ENCODE measurements at places on chromosomes 2 and 18. TPM values are rescaled to one million over a fixed set of nuclear protein-coding genes. Genes with fewer than 3 reads are reported as not detected.
A peak's percentile ranks its signal among the peaks of the same experiment; 100 is the strongest.

DNA sequence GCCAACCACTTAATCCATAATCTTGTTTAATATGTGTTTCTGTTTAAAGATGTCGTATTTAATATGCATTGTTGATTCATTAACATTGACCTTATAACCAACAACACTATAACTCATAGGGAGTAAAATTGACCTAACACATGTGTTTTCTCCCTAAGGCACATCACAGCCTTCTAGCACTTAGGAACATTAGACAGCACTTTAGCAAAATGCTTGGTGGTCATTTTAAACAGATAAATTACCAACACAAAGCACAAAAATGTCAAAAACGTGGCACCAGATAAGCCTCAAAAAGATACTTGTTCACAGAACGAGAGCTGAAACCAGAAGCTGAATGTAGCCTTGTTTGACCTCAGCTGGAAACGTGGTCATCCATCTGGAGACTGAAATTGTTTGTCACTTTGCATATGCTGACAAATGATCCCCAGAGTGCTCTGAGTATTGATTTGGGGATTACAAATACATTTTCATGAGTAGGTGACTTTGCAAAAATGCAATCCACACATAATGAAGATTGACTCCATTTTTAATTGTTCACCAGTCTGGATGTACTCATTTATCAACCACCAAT, 139.2 kb downstream of the CCDC102B start:
- H3K4me3 ChIP-seq: no peak overlapping the region
- H3K27me3 ChIP-seq: no peaks in the 10 kb centered on the region
- no peak for DNase-seq

KANSL1L gene
- 9.2 TPM for total RNA-seq

- peak; percentile 26 for DNase-seq
- H3K27ac ChIP-seq: no peak overlapping the region
- no peak overlapping the region for H3K4me3 ChIP-seq
Measured at GRCh38 chr2:119711352-119711751, 32.4 kb downstream of the TMEM177 start.

DNA sequence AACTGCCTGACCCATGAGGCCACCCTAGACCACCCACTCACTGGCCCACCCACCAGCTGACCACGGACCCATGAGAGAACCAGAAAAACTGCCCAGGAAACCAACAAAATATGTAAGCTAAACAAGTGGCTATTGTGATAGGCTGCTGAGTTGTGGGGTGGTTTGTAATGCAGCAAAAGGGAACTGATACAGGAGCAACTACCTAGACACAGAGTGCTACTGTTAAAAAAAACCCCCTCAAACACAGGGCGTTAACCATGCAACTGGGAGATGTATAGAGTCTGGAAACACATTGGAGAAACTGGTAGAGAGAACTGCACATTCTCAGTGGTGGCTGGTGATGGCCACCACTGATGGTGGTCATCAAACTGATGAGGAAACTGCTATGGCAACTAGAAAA, 206.3 kb upstream of the GYPC start:
- no peak overlapping the region for H3K4me3 ChIP-seq
- H3K27ac ChIP-seq: no peak overlapping the region
- no peaks in the 10 kb centered on the region for H3K36me3 ChIP-seq
- peaks cover 2% of the 10 kb centered on the region for H3K27me3 ChIP-seq

TUBA4B gene
- total RNA-seq: not detected

RASGRP3 gene
- 26.2 TPM for total RNA-seq

DNA sequence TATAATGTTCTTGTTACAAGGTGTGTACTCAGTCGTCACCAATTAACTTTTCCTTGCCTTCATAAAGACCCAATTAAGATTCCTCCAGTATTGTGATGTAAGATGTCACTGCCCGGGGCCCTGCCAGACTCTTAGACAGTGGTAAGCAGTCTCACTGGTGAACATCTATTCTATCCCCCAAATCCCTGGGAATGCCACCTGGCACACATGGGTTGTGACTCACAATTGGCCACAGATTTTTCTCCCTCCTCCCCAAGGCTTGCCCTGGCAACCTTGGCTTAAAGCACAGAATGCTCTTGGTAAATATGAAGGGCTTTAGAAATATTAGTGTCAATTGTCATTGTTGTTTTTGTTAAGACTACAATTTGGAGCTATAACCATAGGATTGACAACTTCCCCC, 287.9 kb downstream of the ETAA1 start:
- H3K4me1 ChIP-seq: peaks cover 16% of the 10 kb centered on the region
- no peak overlapping the region for H3K4me3 ChIP-seq
- no peaks in the 10 kb centered on the region for H3K36me3 ChIP-seq
- H3K27me3 ChIP-seq: no peaks in the 10 kb centered on the region
- DNase-seq: no peak

MC2R gene
- total RNA-seq: not detected

GRCh38 chr2:216791303-216791702, 68.6 kb downstream of the TNP1 start:
- no peak for DNase-seq
- H3K4me3 ChIP-seq: no peak overlapping the region
- H3K27ac ChIP-seq: no peak overlapping the region
- H3K27me3 ChIP-seq: peaks cover 4% of the 10 kb centered on the region

GRCh38 chr2:169862816-169863215, 35.6 kb downstream of the UBR3 start:
- no peaks in the 10 kb centered on the region for H3K27me3 ChIP-seq
- H3K4me1 ChIP-seq: peaks cover 40% of the 10 kb centered on the region
- H3K36me3 ChIP-seq: no peaks in the 10 kb centered on the region
- H3K27ac ChIP-seq: no peak overlapping the region
- DNase-seq: no peak

- peaks cover 4% of the 10 kb centered on the region for H3K36me3 ChIP-seq
- no peak overlapping the region for H3K27ac ChIP-seq
- no peak for DNase-seq
- peaks cover 37% of the 10 kb centered on the region for H3K4me1 ChIP-seq
- no peak overlapping the region for H3K4me3 ChIP-seq
Measured at GRCh38 chr2:190456833-190457232, 48.7 kb downstream of the MFSD6 start.

GRCh38 chr2:9803023-9803805, 40.1 kb upstream of the TAF1B start:
- H3K36me3 ChIP-seq: no peaks in the 10 kb centered on the region
- H3K27me3 ChIP-seq: no peaks in the 10 kb centered on the region
- H3K27ac ChIP-seq: no peak overlapping the region
- no peak for DNase-seq
- no peak overlapping the region for H3K4me3 ChIP-seq
- H3K4me1 ChIP-seq: peaks cover 23% of the 10 kb centered on the region

GRCh38 chr2:5164776-5165525, 527.2 kb upstream of the SOX11 start:
- H3K27ac ChIP-seq: no peak overlapping the region
- H3K36me3 ChIP-seq: no peaks in the 10 kb centered on the region
- no peaks in the 10 kb centered on the region for H3K27me3 ChIP-seq
- DNase-seq: no peak
- H3K4me1 ChIP-seq: no peaks in the 10 kb centered on the region

DNA sequence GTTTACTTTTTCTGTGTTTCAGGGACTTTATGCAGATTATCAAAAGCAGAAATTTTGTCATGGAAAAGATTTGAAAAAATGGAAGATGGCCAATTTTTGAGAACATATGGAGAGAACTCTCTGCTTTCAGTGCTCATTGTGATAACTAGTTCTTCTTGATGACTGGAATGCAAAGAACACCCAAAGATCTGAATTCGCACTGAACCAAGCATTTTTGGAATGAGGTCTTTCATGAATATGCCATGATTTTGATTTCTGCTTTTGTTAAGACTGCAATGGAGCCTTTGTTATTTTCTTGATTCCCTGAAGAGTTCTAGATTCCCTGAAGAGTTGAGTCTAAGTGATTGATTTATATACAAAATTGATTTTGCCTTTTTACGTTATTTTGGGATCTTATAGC, 124.1 kb downstream of the FMNL2 start:
- H3K4me3 ChIP-seq: no peak overlapping the region
- peaks cover 39% of the 10 kb centered on the region for H3K27me3 ChIP-seq
- no peak overlapping the region for H3K27ac ChIP-seq
- no peaks in the 10 kb centered on the region for H3K4me1 ChIP-seq

KCNG3 gene
- total RNA-seq: not detected

GRCh38 chr2:37892436-37893114, 32.5 kb upstream of the RMDN2 start:
- H3K27me3 ChIP-seq: no peaks in the 10 kb centered on the region
- no peaks in the 10 kb centered on the region for H3K36me3 ChIP-seq
- DNase-seq: no peak
- peaks cover 27% of the 10 kb centered on the region for H3K4me1 ChIP-seq
- peak overlapping the region; percentile 58 for H3K4me3 ChIP-seq

GRCh38 chr2:236675051-236675450, 105.4 kb downstream of the ACKR3 start:
- peaks cover 19% of the 10 kb centered on the region for H3K27me3 ChIP-seq
- DNase-seq: no peak
- H3K27ac ChIP-seq: no peak overlapping the region
- H3K4me1 ChIP-seq: no peaks in the 10 kb centered on the region
- H3K4me3 ChIP-seq: no peak overlapping the region
- H3K36me3 ChIP-seq: no peaks in the 10 kb centered on the region

RAB31 gene
- total RNA-seq: 6.9 TPM

CDKL4 gene
- total RNA-seq: not detected

DNA sequence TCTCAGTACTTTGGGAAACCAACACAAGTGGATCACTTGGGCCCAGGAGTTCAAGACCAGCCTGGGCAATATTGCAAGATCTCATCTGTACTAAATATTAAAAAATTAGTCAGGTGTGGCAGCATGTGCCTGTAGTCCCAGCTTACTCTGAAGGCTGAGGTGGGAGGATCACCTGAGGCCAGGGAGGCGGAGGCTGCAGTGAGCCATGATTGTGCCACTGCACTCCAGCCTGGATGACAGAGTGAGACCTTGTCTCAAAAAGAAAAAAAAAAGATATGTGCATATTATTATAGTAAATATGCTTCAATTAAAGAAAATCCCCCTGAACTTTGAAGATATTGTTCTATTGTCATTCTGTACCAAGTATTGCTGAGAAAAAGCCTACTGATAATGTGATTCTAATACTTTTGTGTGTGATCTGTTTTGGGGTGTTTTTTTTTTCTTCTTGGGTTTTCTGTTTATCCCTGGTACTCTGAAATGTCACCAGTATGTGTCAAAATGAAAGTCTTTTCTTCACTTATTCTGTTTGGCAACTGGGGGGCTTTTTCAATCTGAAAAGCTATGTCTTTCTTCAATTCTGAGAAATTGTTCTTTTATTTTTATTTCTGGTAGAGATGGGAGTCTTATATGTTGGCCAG, 13.2 kb downstream of the NEURL3 start:
- H3K4me1 ChIP-seq: peaks cover 33% of the 10 kb centered on the region
- peak overlapping the region; percentile 76 for H3K27ac ChIP-seq
- H3K36me3 ChIP-seq: peaks cover 17% of the 10 kb centered on the region

COX5B gene
- 133 TPM for total RNA-seq

DNA sequence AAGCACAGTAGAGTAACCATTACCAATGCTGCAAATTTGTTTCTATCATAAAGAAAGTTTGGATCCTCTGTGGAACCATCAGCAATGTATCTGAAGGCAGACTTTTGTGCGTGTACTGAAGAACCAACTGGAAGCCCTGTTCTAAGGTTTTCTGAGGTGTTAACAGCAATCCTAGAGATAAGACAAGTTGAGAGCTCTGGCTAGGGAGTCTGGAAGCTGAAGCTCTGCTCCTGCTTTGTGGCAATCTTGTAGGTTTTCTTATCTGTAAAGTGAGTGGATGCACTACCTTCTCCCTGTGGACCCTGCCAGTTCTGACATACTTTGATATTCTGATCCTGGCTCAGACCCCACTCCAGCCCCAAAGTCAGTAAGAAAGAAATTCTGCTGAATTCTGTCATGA, 171.2 kb upstream of the SLC14A2 start:
- no peaks in the 10 kb centered on the region for H3K36me3 ChIP-seq
- no peak overlapping the region for H3K27ac ChIP-seq

- DNase-seq: no peak
- no peaks in the 10 kb centered on the region for H3K36me3 ChIP-seq
- H3K27ac ChIP-seq: no peak overlapping the region
- no peaks in the 10 kb centered on the region for H3K27me3 ChIP-seq
- no peaks in the 10 kb centered on the region for H3K4me1 ChIP-seq
- no peak overlapping the region for H3K4me3 ChIP-seq
Measured at GRCh38 chr2:133194362-133194655, 374.0 kb downstream of the NCKAP5 start.

ANKRD30BL gene
- not detected for total RNA-seq

TCF23 gene
- total RNA-seq: not detected

- DNase-seq: no peak
- H3K27ac ChIP-seq: no peak overlapping the region
- no peaks in the 10 kb centered on the region for H3K27me3 ChIP-seq
- no peaks in the 10 kb centered on the region for H3K4me1 ChIP-seq
- H3K36me3 ChIP-seq: no peaks in the 10 kb centered on the region
Measured at GRCh38 chr2:5190023-5190422, 502.2 kb upstream of the SOX11 start.

GRCh38 chr18:54828281-54828881, at the start of gene RAB27B:
Gene RAB27B (plus strand): TSS chr18:54828477. CDS start chr18:54877586, 49,109 bp downstream.
- H3K27me3 ChIP-seq: no peaks in the 10 kb centered on the region
- DNase-seq: peak; percentile 89
- H3K4me3 ChIP-seq: peak within 1 kb of the TSS; percentile 90
- H3K4me1 ChIP-seq: peaks cover 40% of the 10 kb centered on the region
- peaks cover 7% of the 10 kb centered on the region for H3K36me3 ChIP-seq
- peak within 1 kb of the TSS; percentile 86 for H3K27ac ChIP-seq

GRCh38 chr2:207137596-207138337, 28.0 kb downstream of the KLF7 start:
- H3K4me3 ChIP-seq: no peak overlapping the region
- H3K27me3 ChIP-seq: no peaks in the 10 kb centered on the region
- DNase-seq: no peak
- H3K27ac ChIP-seq: no peak overlapping the region
- peaks cover 7% of the 10 kb centered on the region for H3K36me3 ChIP-seq

RESP18 gene
- not detected for total RNA-seq

DNA sequence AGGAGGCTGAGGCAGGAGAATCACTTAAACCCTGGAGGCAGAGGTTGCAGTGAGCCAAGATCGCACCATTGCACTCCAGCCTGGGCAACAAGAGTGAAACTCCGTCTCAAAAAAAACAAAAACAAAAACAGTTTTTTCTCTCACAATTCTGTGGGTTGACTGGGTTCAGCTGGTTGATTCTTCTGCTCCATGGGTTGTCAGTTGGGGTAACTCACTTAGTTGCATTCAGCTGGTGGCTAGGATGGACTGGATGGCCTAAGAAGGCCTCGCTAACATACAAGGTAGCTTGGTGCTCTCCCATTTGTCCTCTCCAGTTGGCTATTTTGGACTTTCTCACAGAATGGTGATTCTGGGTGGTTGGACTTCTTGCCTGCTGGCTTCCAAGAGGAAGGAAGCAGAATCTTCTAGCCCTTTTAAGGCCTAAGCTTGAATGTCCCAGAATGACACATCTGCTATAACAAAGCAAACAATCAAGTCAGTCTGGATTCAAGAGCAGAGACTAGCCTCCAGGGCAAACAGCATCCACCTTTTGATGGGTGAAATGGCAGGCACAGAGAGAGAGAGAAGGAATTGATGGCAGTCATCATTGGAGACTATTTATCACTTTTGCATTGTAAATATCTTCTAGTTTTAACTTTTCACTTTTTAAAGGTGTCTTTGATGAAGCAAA, 17.9 kb downstream of the LAMA3 start:
- H3K27me3 ChIP-seq: peaks cover 12% of the 10 kb centered on the region
- no peaks in the 10 kb centered on the region for H3K4me1 ChIP-seq
- H3K36me3 ChIP-seq: no peaks in the 10 kb centered on the region
- no peak overlapping the region for H3K27ac ChIP-seq
- H3K4me3 ChIP-seq: no peak overlapping the region
- DNase-seq: no peak

- peaks cover 32% of the 10 kb centered on the region for H3K36me3 ChIP-seq
- DNase-seq: no peak
- peaks cover 22% of the 10 kb centered on the region for H3K4me1 ChIP-seq
- H3K27ac ChIP-seq: no peak overlapping the region
Measured at GRCh38 chr2:42337356-42337820, 23.6 kb downstream of the COX7A2L start.

Data from natural killer cell treated with Interleukin-12 subunit alpha and Interleukin-12 subunit beta and Interleukin-15 and Interleukin-18, amount 100 ng/mL, for 72 hours (primary cell).